ENCODE measurements at places on chromosomes 2 and 18. TPM values are rescaled to one million over a fixed set of nuclear protein-coding genes. Genes with fewer than 3 reads are reported as not detected.

SLC5A7 gene
- 3.7 TPM for total RNA-seq

USP40 gene
- 79.2 TPM for total RNA-seq

PROKR1 gene
- not detected for total RNA-seq

POMC gene
- total RNA-seq, result 0.68 TPM

TTN gene
- 3.9 TPM for total RNA-seq

GALNT14 gene
- 7.0 TPM for total RNA-seq
